ENCODE measurements at places on chromosomes 6 and 20. TPM values are rescaled to one million over a fixed set of nuclear protein-coding genes. Genes with fewer than 3 reads are reported as not detected.

Gene PXDC1
- total RNA-seq = not detected

Gene COL20A1
- not detected for total RNA-seq

Gene WFDC12
- total RNA-seq = not detected

Gene BTBD3
- 4.3 TPM for total RNA-seq

Gene C6orf58
- total RNA-seq = not detected

Gene METTL24
- not detected for total RNA-seq

Gene COX4I2
- not detected for total RNA-seq

Gene HAO1
- total RNA-seq = not detected

Gene PLAGL1
- total RNA-seq = 2.1 TPM

Gene NINL
- 3.8 TPM for total RNA-seq

Gene MARCKS
- 0.17 TPM for total RNA-seq

Gene DYNLRB1
- total RNA-seq = 95.3 TPM

Gene CLPSL2
- total RNA-seq = not detected

Gene SLCO4A1
- total RNA-seq = 58.0 TPM

Gene NQO2
- 18.0 TPM for total RNA-seq

Gene HLA-DQB2
- total RNA-seq = not detected

Gene CFB
- total RNA-seq = not detected

Gene ANGPT4
- not detected for total RNA-seq

Gene LINC00237
- total RNA-seq = not detected

Gene TNNC2
- not detected for total RNA-seq

Gene SPTLC3
- total RNA-seq = 0.17 TPM

Gene GRM1
- total RNA-seq = not detected

Gene LY6G6C
- not detected for total RNA-seq

Gene PI16
- 2.7 TPM for total RNA-seq

Gene TRIM15
- total RNA-seq = not detected

Gene RIN2
- not detected for total RNA-seq

Gene FAM162B
- total RNA-seq = not detected

Gene LCA5
- total RNA-seq = 0.15 TPM

Gene DNAH8
- not detected for total RNA-seq

Gene CPNE5
- 2.4 TPM for total RNA-seq

Gene COL21A1
- total RNA-seq = not detected

Gene FKBP5
- total RNA-seq = 65.6 TPM
